Stimulated activated CD8-positive, alpha-beta memory T cell treated with anti-CD3 and anti-CD28 coated beads, Interleukin-12 subunit alpha, Interleukin-12 subunit beta, amount 100 ng/mL, for 1 hour (primary cell): ENCODE measurements at places on chromosomes 3 and 15.

DNA sequence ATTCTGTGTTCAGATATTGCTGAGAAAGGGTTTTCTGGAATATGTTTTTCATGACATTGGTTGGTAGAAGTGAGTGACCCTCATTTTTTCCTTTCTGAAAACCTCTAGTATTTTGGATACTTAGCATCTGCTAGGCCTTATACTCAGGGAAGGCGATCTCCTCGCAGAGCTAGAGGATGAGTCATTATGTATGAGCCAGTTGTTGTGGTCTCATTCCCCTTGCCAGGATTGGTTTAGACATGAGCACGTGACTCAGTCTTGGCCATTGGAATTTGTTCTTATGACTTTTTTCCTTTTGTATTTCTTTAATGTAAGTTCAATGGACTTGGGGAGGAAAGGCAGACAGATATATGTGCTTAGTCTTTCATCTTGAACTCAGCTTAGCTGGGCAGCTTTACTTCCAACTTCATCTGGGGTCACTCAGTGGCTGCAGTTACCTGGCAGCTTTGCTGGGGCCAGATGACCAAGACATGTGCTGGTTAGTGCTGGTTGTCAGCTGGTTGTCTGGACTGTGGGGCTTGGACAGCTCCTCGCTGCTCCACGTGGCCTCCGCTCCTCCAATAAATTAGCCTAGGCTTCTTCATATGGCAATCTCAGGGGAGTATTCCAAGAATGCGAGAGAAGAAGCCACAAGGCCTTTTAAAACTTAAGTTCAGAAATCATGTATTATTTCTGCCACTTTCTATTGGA lies 207.5 kb downstream of the IL20RB start:
- no peak for DNase-seq

DNA sequence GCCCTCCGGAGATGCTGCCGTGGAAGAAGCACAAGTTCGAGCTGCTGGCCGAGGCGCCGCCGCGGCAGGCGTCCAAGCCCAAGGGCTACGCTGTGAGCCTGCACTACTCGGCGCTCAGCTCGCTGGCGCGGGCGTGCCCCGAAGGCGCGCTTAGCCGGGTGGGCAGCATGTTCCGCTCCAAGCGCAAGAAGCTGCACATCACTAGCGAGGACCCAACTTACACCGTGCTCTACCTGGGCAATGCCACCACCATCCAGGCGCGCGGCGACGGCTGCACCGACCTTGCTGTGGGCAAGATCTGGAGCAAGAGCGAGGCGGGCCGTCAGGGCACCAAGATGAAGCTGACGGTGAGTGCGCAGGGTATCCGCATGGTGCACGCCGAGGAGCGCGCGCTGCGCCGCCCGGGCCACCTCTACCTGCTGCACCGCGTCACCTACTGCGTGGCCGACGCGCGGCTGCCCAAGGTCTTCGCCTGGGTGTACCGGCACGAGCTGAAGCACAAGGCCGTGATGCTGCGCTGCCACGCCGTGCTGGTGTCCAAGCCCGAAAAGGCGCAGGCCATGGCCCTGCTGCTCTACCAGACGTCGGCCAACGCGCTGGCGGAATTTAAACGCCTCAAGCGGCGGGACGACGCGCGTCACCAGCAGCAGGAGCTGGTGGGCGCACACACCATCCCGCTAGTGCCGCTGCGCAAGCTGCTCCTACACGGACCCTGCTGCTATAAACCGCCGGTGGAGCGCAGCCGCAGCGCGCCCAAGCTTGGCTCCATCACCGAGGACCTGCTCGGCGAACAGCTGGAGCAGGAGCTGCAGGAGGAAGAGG lies 1.3 kb downstream of the FAM43A start:
- no peak for DNase-seq

DNA sequence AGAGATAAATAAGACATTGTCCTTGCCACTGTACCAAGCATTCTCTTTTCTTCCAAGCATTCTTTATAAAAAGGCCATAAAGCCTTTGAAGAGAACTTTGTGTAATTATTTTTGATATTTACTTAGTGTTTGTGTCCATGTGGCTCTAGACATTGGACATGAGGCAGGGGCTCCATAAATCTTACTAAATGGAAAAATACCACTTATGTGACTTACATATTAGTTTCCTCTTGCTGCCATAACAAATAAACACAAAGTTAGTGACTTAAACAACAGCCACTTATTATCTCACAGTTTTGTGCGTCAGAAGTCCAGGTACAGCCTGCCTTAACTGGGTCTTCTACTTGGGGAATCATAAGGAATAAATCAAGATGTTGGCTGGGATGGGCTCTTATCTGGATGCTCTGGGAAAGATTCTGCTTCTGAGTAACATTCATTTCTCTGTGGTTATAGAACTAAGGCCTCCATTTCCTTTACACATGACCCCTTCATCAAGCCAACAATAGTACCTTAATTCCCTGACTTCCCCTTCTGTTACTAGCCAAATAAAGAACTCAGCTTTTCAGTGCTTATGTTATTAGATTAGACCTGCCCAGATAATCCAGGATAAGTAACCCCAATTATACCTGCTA lies 59.9 kb upstream of the COL8A1 start:
- DNase-seq = no peak

DNA sequence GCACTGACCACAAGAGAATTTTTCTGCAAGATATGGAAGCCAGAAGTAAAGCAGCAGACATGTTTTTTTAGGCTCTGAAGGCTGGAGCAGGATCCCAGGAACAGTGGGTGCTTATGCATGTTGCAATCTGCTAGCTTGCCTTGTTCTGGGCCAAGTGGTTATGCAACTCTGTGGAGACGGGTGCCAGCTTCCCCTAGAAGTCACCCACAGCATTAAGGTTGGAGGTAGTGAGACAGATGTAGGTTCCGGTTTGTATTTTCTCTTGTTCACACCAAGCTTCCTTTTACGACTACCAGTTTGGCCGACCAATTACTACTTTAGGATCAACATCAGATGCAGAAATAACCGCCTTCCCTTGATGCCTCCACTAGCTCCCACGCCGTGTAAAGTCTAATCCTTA lies 11.1 kb downstream of the DPH3 start:
- DNase-seq = no peak

- DNase-seq = no peak
Measured at GRCh38 chr3:139835830-139836683, 98.9 kb upstream of the CLSTN2 start.

GRCh38 chr15:73956743-73957135 lies 30.5 kb downstream of the LOXL1 start:
- no peak for DNase-seq
